ENCODE measurements at places on chromosomes 3 and 15.

DNA sequence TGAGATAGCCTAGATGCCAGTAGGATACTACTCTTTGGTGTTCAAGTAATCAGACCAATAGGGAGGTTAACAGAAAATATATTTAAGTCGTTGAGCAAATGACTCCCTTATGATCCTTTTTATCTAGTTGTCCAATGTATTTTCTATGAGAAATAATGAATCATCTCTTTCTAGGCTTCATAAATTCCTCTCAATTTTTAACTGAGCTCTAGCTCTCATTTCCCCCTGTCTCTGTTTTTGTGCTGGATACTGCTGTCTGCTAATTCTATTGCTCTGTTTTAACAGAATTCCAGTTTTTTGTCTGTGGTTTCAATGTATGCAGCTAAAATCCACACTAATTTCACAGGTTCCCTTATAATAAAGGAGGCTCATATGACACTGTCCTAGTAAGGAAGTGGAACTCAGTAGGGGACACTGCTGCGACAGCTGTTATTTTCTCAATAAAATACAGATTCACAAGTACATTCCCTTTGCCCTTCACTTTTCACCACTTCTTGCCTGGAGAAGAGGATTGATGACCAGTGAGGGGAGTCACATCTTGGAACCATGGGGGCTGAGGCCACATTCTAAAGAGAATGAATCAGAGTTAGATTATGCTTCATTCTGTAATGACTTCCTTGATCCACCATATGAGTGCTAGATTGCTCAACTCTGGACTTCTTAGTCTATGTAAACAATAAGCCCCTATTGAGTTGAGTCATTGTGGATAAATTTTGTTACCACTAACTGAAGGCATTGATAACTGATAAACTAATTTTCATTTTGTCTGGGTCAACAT lies 558.7 kb upstream of the KCNMB2 start:
- no peak for DNase-seq

- DNase-seq, result peak; percentile 59
Measured at GRCh38 chr3:9809615-9810432, at the start of gene TTLL3. TSS of gene TTLL3 (plus strand) at chr3:9810262. CDS start at chr3:9810662, 400 bp downstream.

GRCh38 chr3:106823701-106824100 lies 553.5 kb upstream of the CCDC54 start:
- DNase-seq, result no peak

GRCh38 chr15:57485869-57486268 lies 105.8 kb upstream of the MYZAP start:
- no peak for DNase-seq

DNA sequence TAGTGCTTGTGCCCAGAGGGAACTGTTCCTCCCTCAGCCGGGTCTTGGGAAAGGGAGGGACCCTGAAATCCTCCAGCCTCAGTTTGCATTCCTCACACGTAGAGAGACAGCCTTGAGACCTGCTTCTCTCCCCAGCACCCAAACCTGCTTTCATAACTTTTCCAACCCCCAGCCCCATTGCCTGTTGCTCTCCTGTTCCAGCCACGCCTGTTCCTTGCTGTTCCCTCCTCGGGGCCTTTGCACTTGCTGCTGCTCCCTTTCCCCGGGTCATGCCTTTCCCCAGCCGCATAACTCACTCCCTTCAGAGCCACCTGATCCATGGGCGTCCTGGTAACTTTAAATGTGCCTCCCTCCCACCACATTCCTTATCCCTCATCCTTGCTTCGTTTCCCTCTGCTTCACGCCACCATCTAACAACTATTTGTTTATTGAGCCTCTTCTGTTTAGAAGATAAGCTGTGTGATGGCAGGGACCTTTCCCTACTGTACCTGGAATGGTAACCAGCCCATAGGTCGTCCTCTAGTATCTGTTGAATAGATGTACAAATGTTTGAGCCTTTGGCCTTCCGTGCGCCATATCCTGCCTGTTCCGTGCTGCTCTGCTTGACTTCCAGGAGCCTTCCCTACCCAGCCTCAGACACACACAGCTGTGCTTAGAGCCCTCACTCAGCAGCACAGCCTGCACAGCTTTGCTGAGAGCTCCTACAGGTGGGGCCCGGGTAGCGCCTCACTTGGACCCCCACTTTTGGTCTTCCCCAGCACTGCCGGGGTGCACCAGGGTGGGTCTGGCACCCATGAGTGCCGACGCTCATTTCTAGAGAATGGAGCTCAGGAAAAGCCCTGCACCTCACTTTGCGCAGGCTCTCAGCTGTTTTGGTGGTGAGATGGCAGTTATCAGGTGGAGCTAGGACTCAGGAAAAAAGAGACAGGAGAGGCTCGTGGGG lies 60.2 kb downstream of the SCN5A start:
- DNase-seq, result no peak

GRCh38 chr15:60370105-60370868 lies 27.5 kb downstream of the ANXA2 start:
- DNase-seq, result no peak

All from NCI-H1105 treated with DMSO at 0.1 percent for 48 hours (cell line).